ENCODE measurements at places on chromosomes 13 and 19.

DNA sequence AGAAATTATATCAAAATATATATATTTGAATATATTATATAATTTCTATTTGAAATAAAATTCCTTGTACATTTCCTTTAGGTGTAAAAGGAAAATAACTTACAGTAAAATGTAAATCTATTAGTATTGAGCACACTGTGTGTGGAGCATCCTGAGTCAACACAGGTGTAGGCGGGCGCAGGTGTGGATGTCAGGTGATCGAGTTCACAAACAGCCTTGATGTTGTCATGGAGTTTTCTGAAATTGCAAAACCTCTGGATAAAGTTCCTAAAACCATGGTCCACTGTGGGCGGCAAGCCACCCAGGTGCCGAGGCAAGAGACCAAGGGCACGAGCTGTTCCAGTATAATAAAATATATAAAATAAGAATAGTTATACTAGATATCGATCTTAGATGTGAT, 27.7 kb upstream of the MCF2L start:
- no peak for DNase-seq

DNA sequence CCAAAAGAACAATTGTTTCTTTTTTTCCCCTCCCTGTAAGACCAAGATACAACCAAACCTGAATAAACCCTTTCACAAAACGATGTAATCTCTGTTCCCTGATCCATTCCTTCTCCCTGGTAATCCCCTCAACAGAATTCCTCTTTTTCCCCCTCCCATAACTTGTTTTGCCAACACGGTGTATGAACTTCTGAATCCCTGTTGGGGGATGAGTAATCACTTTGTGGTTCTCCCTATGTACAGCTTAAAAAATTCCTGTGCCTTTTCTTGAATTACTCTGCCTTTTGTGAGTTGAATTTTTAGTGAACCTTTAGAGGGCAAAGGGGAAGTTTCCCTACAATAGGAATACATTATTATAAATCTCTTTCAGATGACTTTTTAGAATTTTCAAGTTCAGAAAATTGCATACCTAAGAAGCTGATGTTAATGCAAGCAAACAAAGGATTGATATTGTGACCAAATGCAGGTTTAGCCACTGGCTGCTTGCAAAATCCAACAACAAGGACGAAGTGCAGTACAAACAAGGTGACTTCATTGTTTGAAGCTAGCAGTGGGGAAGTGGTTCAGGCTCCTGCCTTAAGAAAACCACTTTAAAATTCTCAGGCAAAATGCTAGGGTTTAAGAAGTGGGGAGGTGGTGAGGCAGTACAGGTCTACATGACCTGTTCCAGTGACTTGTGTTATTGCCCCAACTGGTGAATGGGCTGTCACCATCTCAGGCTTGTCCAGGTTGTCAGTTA, 15.0 kb upstream of the EPSTI1 start:
- no peak for DNase-seq

- DNase-seq: no peak
Measured at GRCh38 chr13:83086948-83087347, 795.3 kb downstream of the SLITRK1 start.

DNA sequence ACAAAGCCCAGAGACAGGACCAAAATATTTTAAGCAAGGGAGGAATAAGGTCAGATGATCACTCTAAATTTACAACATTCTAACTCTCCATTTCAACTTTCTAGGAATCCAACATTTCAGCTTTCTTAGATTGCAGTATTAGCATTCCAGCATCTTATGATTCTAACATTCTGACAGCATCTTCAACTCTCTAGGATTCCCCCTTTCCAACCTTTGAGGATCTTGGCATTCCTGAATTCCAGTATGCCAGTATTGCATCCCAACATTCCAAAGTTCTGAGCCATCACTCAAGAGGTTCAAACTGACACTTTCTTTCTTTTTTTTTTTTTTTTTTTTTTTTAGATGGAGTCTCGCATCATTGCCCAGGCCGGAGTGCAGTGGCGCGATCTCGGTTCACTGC, 13.8 kb downstream of the TGFB1 start:
- DNase-seq: no peak

DNA sequence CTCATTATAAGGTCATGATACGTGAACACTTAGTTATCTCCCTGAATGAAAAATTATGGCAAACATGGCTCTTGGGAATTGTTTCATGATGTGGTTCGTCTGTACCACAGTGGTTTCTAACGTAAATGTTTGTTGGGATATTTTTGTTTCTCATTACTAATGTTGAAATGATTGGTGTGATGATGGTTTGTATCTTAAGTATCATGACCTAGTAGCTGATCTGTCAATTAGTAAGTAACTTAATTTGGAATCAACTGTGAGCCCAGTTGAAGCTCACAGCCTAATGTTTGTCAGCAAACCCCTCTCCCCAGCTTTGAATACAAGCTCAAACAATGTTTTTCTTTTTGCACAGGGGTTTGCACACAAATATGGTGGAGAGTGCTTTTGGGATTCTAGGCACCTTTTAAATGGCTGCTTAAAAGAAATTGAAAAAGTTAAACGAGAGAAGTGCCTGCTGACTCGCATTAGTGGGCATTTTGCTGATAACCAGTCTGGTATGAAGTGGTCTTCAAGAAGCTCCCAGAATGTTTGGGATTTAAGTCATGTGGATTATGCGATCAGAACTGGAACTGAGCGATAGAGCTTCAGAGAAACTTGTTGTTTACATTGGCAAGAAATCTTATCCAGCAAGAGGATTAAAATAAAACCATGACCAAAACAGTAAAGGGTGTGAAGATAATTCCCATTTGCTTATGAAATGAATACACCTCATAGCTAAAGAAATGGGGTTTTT, 68.2 kb downstream of the LMO7 start:
- DNase-seq: no peak

DNA sequence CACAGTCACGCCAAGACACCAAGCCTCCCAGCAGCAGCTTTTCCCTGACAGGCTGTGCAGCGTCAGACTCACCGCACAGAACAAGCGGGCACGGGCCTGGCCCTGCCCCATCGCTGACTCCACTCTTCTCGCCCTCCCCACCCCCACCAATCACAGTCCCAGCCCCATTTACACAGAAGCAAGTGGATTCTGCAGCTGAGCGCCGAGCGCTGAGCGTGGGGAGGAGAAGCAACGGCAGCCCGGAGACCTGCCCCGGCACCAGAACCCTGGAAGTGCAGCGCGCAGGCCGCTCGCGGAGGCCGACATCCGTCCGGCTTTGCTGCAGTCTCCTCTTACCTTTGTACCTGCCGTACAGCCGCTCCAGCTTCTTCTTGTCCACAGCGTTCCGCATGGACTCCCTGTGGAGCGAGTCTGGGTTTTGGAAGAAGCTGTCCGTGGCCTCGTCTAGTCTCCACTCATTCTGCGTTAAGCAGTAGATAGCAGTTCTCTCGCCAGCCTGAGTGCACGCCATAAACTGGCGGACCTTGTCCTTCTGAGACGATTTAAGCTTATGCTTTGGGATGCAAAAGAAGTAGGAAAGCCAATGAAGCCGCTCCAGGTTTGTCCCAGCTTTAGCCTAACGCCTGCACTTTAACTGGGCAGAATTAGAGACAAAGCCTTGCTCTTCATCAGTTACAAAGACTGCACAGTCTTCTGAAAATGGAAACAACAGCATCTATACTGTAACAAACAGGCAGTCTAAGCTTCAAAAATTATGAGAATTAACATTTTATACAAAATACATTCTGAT, 6.8 kb downstream of the DCUN1D2 start:
- DNase-seq: no peak

DNA sequence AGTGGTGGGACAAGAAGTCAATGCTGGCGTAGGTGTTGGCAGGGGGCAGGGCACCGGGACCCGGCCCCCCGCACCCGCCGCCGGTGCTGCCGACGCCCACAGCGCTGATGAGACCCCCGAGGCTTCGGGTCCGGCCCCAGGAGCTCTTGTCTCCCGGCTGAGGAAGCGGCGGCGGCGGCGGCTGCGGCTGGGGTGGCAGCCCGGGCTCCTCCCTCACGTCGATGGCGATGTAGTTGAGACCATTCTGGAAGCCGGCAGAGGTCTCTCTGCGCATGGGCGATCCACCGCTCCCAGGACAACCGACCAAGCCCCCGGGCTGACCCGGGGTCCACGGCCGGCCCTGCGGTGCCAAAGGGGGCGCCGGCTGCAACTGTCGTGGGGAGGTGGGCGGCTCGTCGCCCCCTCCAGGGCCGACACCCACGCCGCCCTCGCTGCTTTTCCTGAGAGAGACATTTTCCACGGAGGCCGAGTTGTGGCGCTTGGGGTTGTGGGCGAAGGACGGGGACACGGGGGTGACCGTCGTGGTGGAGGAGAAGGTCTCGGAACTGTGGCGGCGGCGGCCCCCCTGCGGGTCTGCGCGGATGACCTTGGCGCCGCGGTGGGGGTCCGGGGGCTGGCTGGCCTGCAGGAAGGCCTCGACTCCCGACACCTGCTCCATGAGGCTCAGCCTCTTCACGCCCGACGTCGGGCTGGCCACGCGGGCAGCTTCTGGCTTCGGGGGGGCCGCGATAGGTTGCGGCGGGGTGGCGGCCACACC, 4.1 kb downstream of the IRS2 start:
- no peak for DNase-seq

GRCh38 chr19:36113894-36114720, 568 bp downstream of the POLR2I start:
- DNase-seq: no peak

- DNase-seq: no peak
Measured at GRCh38 chr19:56174550-56174949, 1.3 kb upstream of the GALP start.

GRCh38 chr13:94662274-94662945, 49.9 kb downstream of the SOX21 start:
- DNase-seq: no peak

DNA sequence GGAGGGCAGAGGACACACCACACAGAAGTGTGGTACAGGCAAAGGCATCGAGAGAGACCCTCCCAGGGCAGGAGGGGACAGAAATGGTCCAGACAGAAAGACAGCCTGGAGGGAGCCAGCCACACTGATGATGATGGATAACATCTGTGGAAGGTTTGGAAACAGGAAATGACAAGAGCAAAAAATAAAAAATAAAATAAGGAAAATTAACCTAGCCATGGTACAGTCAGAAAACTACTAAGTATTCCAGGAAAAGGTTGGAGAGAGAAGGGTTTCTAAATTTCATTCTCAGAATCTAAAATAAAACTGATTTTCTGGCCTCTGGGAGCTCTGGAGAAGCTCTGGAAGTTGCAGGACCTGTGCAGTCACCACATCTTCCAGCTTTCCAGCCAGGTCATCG, 115.2 kb upstream of the VSTM2B start:
- no peak for DNase-seq

DNA sequence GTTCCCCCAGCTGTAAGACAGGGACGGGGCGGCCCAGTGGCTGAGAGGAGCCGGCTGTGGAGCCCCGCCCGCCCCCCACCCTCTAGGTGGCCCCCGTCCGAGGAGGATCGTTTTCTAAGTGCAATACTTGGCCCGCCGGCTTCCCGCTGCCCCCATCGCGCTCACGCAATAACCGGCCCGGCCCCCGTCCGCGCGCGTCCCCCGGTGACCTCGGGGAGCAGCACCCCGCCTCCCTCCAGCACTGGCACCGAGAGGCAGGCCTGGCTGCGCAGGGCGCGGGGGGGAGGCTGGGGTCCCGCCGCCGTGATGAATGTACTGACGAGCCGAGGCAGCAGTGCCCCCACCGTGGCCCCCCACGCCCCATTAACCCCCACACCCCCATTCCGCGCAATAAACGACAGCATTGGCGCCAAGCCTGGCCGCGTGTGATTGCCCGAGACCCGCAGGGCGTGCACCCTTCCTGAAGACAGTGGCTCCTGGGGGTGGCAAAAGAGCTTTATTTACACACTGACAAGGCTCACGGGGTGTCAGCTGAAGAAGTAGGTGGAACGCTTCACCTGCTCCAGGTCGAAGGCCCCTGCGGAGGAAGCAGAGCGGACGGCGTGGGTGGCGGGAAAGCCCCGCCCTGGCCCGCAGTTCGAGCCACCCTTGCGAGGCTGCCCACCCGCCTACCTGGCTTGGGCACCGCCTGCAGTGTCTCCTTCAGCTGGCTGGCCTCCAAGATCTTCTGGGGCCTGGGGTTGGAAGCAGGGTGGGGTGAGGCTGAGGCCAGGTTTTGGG, 16.4 kb downstream of the POLRMT start:
- no peak for DNase-seq

DNA sequence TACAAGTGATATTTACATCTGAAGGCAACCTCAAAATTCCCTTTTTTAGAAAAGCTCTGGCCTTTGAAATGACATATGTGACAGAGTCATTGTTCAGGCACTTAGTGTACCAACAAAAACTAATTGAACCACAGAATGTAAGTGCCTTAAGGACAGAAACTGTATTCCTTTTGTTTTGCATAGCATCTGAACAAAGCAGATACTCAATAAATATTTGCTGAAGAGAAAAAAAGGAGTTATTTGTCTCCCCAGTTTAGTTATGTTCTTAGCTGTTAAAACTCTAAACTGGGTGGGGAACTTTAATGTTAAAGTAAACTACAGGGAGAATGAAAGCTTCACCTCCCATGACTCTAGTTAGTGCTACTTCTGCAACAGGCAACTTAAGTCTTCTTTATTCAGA, 56.8 kb upstream of the KLF5 start:
- no peak for DNase-seq

DNA sequence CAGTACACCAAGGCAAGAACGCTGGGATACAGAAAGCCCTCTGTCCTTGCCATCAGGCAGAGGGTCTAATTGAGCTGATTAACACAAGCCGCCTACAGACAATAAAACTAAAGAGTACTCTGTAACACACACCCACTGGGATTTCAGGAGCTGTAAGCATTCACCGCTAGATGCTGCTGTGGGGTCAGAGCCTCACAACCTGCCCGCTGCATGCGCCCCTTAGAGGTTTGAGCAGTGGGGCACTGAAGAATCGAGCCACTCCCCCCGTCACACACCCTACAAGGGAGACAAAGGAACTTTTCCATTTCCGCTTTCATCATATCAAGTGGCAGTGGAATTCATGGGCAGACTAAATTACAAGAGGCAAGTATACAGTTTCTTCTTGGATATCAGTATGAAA, 1080.6 kb downstream of the PCDH17 start:
- DNase-seq: no peak

DNA sequence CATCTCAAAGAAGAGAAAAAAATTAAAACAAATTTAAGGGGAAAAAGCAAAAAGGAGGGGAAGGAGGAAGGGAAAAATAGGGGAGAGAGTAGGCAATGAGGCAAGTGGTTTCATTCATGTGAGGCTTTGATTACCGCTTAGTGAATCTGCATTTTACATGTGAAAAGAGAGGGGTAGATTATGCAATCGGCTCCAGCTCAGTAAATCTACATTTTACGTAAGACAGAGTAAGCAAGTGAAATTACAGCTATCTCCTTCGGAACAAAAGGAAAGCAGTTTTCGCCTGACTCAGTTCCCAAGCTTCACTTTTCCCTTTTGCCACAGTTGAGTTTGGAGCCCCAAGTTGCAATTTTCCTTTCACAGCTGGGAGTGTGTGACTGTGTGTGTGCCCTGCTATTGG, 16.0 kb upstream of the OLFM2 start:
- DNase-seq: no peak

GRCh38 chr13:74869846-74870245, 612.1 kb downstream of the TBC1D4 start:
- DNase-seq: no peak

DNA sequence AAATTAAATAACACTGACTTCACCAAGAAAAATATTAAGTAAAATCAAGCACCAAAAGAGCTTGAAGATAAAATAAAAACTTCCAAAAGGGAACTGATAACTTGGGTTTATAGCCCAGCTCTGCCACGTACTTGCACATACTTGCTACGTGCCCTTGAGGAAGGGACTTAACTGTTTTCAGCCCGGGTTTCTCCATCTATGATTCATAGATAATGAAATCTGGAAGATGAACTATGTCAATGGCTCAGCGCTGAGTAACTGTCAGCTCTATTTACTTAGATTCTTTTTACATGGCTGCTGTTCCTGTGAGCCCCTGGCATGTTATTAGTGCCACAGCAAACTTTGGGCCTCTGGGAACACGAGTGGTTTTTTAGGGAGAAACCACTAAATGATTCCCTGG, 9.6 kb upstream of the ZC3H13 start:
- DNase-seq: no peak
